ENCODE measurements at places on chromosomes 6 and 20.

DNA sequence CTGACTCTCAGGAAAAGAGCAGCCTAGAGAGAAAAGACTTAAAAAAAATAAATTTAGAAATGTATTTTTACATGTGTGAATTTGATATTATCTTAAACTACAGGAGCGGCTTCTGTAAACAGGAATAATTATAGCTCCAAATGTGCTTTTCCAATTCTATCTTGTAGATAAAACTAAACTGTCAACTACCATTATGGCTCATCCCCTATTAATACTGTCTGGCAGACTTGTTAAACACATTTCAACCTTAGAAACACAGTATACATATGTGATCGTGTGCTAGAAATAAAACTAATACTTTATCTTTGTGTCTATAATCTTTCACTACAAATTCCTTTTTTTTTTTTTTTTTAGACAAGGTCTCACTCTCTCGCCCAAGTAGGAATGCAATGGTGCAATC, 75.8 kb downstream of the CNKSR3 start:
- no peak for DNase-seq

DNA sequence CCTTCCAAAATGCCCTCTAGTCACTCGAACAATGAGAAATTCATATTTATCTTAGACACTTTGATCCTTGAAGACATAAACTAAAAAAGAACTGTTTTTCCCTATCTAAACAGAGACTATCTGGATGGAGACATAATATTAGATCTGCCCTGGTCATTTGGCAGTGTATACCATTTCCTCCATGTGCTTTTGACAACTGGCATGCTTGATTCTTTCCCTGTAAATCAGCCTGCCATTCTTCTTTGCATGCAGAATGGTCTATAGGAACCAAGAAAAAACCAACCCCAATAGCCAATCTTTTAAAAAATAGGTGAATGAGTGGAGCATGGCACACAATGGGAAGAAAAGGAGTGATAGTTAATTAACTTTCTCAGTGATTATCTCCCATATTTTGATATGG, 93.8 kb downstream of the OPN5 start:
- DNase-seq: no peak

DNA sequence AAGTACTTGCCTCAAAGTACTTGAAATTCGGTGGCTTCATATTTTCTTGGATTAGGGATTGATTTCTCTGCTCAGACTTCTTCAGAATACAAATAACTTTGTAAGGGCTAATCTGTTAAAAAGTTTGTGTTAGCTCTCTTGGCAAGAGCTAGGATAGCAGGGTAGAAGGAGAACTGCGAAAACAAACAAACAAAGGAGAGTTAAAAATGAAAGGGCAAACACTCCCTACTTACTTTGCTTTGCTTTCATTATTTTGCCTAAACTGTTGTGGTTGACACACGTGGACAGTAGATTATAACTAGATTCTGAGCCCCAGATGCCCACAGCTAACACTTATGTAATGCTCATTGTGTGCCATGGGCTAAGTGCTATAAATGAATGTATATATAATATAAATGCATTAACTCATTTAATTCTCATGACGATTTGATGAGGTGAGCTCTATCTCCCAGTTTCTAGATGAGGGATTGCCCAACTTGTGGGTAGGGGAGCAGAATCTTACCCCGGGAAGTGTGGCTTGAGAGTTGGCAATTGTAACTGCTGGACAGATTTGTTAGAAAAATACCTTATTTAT, 48.7 kb downstream of the EYA4 start:
- DNase-seq: no peak

GRCh38 chr6:112172540-112172939, 81.8 kb downstream of the LAMA4 start:
- no peak for DNase-seq

DNA sequence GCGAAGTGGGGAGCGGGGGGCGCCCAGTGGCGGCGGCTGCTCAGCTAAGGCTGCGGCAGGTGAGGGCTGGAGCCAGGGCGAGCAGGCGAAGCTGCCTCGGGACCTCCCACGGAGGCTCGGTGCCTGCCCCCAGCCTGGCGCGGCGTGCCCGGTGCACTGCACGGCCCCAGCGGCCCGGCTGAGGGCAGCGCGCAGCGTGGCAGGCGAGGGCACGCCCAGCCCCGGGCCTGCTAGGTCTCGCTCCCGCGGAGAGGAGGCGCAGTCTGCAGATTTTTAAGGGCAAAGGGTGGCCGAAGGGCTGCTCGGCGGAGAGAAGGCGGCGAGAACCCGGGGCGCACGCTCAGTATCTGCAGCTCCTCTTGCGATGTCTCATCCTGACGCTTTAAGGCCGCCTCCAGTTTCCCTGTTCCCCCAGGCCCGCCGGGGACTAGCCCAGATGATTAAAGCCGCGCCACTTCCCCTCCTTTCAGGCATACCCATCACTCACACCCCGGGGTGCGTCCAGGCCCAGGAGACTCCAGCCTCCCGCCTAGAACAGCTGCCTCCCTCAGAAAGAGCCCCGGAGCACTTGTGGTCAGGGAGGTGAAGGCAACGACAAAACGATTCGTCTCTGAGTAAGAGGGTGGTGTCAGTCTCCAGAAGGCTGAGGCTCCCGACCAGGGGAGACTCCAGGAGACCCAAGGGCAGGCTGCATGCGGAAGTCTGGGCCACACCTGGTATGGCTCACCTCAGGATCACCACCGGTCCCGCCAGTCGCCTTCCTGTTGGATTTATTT, at the start of gene FERMT1:
FERMT1 (minus strand) TSS at position 158 of the 776 bp plus-strand sequence. CDS start 3,476 bp downstream, outside the sequence.
- peak; percentile 75 for DNase-seq

- no peak for DNase-seq
Measured at GRCh38 chr6:119587537-119587936, 238.0 kb upstream of the MAN1A1 start.

- no peak for DNase-seq
Measured at GRCh38 chr6:127592964-127593363, 16.0 kb downstream of the C6orf58 start.

GRCh38 chr20:10093087-10093591, 58.4 kb downstream of the ANKEF1 start:
- DNase-seq: no peak

DNA sequence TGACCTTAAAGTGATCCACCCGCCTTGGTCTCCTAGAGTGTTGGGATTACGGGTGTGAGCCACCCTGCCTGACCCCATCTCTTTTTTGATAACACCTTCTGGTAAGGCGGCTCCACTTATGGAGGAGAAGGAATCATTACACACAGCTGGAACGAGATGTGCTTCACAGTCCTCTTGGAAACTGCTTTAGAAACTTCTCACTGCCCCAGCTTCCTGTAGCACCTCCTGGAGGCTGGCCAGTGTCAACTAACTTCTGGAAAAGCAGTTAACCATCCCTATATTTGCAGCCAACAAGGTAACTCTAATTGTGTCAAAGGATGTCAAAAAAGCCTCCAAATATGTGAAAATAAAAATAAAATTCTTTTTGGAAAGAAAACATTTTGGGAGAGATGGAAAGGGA, 48.8 kb upstream of the BCLAF1 start:
- DNase-seq: no peak

- no peak for DNase-seq
Measured at GRCh38 chr6:14083751-14084150, 33.8 kb upstream of the CD83 start.

- no peak for DNase-seq
Measured at GRCh38 chr20:40957265-40957760, 71.3 kb upstream of the TOP1 start.

- no peak for DNase-seq
Measured at GRCh38 chr6:109672175-109672574, 18.8 kb downstream of the AK9 start.

GRCh38 chr6:167479901-167480648, 155.2 kb downstream of the TTLL2 start:
- no peak for DNase-seq

GRCh38 chr6:1904466-1904799, 294.7 kb downstream of the FOXC1 start:
- no peak for DNase-seq

DNA sequence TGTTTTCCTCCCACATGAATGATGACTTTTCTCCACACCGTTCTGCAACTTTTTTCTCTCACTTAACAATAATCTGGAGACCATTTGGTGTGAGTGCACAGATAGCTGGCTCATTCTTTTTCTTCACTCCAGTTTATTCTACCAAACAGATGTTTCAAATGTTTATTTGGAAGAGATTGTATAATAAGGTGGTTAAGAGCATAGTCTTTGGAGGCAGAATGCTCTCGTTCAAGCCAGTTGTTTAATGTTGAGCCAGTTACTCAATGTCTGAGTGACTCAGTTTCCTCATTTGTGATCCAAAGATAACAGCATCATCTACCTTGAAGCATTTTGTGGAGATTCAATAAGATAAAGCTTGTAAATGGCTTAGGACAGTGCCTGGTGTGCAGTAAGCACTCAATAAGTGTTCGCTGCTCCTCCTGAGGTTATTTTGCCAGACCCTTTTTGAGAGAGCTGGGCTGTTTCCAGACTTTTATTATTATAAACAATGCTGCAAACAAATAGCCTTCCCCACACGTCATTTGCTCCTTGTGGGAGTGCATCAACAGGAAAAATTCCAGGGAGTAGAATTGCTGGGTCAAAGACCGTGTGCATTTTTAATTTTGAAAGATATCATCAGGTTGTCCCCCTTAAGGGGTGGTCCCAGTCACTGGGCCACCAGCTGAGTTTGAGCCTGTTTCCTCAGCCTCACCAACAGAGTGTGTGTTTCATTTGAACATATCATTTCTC, 70.6 kb downstream of the VEGFA start:
- DNase-seq: no peak

DNA sequence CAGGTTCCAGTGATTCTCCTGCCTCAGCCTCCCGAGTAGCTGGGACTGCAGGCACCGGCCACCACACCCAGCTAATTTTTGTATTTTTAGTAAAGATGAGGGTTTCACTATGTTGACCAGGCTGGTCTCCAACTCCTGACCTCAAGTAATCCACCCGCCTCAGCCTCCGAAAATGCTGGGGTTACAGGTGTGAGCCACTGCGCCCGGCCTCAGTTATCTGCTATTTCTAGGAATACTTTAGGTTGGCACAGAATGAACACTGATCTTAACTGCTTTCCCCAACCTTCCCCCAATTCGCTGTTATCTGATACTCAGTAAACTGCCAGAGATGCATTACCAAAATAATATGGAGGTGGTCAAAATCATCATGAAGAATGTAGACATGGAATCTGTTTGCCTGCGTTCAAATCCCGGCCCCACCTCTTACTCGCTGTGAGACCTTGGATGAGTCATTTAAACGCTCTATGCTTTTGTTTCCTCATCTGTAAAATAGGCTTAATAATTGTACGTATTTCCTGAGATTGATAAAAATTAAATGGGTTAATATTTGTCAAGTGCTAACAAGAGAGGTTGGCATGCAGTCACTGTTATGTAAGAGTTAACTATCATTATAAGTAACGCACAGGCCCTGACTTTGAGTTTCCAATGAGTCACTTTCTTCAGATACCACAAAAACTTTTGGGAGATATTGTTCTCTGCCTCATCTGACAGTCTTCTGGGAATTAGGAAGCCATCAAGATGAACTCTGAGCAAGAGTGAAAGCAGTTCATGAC, 44.5 kb upstream of the NCOA3 start:
- no peak for DNase-seq

- no peak for DNase-seq
Measured at GRCh38 chr6:38610050-38610625, 29.6 kb downstream of the BTBD9 start.
